Iris pigment epithelial cell (primary cell): ENCODE measurements at places on chromosomes 4 and X.

GRCh38 chr4:108359986-108360681, 191.4 kb upstream of the LEF1 start:
- DNase-seq, result no peak

DNA sequence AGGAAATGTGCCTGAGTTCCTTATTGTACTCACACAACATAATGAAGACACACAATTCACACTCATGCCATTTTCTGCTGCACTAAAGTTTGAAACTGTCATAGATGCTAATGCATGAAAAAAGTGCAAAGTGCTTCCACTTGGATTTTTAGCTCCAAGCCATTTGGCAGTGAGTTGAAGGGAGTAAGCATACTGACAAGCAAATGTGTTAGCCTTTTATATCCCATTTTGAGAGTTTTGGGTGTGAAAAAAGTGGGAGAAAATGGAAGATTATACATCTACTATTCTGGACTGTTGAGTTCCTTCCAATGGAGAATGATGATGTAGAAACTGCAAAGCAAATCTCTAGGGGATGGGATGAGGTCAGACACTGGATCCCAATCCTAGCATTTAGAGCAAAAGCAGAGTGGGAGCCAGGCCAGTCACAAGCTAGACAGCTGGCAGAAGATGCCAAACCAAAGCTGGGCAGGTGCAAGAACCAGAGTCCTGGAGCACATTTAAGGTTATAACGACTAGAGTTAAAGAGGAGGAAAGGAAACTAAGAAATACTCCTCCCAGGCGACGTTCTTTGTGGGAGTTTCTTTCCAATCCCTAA, 216.8 kb downstream of the FBXO8 start:
- no peak for DNase-seq

DNA sequence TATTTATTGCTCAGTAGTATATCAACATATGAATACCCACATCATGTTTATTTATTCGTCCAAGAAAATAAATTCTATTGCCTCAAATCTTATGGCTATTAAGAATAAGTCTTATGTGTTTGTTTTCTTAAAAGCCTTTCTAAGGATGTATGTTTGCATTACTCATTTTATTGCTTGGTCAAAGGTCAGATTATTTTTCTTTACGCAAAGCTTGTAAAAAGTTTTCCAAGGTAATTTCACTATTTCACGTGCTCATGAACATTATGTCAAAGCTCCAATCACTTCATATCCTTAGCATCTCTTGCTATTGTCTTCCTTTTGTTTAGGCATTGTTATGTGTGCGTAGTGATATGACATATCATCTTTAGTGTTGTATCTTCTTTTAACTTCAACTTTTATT, 258.5 kb upstream of the FSTL5 start:
- DNase-seq, result no peak

DNA sequence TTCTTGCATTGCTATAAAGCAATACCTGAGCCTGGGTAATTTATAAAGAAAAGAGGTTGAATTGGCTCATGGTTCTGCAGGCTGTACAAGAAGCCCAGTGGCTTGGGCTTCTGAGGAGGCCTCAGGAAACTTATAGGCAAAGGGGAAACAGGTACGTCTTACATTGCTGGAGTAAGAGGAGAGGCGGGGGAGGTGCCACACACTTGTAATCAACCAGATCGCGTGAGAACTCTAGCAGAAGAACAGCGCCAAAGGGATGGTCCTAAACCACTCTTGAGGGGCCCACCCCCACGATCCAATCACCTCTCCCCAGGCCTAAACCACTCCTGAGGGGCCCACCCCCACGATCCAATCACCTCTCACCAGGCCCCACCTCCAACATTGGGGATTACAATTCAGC, 50.6 kb upstream of the SHOX start:
- DNase-seq, result no peak

GRCh38 chr4:139866276-139866962, 200.8 kb downstream of the MGST2 start:
- DNase-seq, result no peak

DNA sequence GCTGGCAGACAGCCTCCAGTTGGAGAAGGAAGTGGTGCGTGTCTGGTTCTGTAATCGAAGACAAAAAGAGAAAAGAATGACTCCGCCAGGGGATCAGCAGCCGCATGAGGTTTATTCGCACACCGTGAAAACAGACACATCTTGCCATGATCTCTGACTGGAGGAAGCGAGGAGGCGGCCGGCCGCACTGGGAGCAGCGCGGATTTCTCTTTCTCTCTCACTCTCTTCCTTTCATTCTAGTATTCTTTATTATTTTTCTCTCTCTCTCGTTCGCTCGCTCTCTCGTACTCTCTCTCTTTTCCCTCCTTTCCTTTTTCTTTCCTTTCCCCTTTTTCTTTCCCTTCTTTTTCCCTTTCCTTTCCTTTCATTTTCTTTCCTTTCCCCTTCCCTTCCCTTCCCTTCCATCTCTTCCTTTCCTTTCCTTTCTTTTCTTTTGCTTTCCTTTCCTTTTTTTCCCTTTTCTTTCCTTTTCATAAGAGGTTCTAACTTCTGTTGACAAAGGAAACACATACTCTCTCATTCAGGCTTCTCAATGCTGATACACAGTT, 1.2 kb downstream of the POU3F4 start:
- no peak for DNase-seq

DNA sequence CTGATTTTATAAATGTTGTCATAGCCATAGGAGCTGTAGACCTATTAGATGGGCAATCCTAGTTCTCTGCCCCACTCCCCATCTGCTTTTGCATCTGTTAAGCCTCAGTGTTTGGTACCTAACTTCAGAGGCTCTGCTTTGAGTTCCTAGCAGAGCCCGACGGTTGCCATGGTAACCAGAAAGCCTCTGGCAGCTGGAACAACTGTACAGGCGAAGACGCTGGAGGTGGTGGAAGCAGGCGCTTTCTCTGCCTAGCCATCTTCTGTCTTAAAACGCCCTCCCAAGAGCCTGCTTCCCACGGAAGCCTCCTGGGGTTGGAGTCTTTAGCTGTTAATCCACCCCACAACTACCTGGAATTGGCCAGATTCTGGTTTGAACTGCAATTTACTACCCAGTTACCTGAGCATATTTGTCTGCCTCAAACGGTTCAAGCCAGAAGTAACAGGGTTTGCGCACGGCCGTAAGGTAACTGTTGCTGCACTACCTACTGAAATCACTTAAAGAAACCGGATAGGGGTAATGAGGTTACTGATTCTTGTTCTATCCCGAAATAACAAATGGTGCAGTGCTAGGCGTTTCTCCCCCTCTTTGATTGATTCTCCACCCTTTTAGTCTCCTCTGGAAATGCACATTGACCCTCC, 1.0 kb upstream of the GABRG1 start:
- DNase-seq, result no peak

DNA sequence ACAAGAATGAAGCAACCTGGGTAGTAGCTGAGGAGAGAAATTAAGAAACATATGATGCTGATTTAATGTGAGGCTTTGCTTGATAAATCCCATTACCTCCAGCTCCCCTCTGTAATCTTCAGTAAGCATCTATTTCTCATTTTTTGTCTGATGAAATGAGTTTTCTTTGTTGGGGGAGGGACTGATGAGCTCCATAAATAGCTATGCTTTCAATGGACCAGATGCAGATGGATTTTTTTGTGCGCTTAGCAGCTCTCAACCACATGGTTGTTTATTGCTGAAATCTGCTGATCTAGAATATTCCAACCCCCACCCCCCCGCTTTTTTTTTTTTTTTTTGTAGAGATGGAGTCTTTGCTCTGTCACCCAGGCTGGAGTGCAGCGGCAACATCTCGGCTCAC, 1082.0 kb downstream of the RAPGEF2 start:
- DNase-seq, result no peak

DNA sequence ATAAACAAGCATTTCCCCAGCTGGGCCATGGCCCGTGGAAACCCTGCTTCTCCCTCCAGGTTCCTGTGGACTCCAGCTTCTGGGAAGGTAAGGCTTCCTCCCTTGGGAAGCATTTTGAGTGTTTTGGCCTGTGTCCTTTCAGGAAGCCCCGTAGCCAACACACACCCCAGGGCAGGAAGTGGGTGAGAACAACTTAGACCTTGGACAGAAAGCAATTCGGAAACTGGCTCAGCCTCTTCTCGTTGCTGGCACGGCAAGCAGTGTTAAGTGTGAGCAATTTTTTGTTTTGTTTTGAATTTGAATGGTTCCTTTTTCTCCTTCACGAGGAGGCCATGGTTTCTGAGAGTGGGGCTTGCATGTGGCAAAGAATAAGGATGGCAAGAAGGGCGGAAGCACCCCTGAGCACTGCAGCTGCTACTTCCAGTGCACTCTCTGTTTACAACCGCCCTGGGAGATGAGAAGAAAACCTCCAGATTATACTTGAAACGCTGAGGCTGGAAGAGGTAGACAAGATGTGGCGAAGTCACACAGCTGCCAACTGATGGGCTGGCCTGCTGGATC, 14.1 kb upstream of the CYTL1 start:
- no peak for DNase-seq

DNA sequence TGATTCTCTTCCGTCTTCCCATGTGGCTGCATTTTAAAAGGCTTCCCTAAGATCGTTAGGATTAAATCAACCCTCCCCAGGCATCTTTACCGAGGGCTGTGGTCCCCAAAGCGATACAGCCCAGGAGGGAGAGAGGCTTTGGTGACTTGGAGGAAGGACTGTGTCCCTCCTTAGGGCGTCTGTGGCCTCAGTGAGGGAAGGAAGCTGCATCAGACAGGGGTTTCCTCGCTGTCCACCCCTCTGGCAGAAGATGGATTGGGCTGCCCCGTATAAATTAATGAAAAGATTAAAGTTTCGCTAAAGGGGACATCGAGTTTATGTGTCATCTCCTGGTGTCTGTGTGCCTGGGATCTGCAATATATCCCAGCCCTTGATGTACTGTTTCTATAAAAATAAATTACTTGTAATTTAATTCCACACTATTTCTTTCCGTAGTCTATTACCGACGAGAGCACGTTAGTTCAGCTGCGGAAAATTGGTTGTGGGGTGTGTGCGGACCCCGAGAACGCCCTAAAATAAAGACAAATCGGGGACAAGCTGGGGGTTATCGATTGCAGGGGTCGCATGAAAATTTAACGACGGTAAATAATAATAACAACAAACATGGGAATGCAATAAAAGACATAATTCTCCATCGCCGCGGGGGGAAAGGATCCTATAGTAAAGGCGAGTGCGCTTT, 6.5 kb downstream of the SHOX start:
- no peak for DNase-seq
